Activated naive CD4-positive, alpha-beta T cell treated with Interleukin-2 at 50 U/mL for 16 hours (primary cell): ENCODE measurements at places on chromosomes 3 and 15.

DNA sequence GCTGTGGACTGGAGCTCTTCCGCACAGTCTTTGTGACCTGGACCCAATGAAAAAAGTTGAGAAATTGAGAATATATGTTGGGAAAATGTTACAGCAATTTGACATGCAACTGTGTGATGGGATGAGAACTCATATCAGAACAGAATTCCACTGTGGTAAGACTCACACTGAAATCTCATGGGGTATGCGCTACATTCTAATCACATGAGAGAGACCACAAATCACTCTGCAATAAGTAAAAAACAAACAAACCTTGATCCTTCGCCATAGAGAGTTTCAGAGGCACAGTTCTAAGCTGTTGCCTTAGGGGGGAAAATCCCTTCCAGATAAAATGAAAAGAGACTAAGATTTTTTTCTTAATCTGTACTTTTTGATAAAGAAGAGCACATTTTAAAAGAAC is 37.3 kb downstream of the LMCD1 start:
- no peak for DNase-seq

GRCh38 chr15:101504373-101504772 is 14.9 kb upstream of the PCSK6 start:
- no peak for DNase-seq

GRCh38 chr3:191417457-191417729 is 43.6 kb upstream of the PYDC2 start:
- DNase-seq: no peak

DNA sequence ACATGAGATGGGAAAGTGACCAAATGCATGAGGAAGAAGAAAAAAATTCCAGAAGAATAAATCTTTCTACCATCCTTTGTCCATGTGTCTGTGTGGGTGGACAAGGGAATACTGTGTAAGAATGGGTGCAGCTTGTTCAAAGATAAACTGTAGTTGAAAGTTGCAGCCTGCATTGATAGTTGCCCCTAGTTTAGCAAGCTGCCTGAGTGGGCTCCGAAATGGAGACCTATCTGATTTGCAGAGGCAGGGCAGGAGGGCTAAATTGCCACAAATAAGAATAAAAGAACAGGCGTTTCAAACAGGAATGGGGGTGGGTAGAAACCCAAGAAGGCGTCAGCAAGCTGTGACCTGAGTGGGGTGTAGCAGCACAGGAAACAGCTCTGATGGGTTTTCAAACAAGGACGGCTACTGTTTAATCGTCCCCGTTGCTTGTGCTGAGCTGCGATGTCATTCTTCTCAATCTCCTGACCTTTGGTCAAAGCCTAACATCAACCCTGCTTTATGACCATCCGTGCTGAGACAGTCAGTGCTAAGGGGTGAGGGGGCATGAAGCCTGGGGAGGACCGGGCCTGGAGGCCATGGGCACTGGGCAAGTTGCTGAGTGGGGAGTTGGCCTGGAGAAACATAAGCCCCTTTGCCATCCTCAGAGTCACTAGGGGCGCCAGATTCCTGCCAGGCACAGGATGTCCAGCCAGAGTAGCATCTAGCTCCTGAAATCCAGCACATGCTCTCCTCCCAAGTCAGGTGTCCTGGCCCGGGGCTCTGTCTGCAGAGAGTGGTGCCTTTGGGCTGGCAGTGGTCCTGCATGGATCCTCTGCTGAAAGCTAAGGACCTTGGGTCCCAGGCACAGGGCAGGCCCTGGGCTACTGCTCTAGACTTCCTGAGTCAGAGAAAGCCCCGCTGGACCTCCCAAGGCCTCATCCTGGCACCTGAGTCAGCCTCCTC is 19.2 kb upstream of the C15orf39 start:
- DNase-seq: no peak

DNA sequence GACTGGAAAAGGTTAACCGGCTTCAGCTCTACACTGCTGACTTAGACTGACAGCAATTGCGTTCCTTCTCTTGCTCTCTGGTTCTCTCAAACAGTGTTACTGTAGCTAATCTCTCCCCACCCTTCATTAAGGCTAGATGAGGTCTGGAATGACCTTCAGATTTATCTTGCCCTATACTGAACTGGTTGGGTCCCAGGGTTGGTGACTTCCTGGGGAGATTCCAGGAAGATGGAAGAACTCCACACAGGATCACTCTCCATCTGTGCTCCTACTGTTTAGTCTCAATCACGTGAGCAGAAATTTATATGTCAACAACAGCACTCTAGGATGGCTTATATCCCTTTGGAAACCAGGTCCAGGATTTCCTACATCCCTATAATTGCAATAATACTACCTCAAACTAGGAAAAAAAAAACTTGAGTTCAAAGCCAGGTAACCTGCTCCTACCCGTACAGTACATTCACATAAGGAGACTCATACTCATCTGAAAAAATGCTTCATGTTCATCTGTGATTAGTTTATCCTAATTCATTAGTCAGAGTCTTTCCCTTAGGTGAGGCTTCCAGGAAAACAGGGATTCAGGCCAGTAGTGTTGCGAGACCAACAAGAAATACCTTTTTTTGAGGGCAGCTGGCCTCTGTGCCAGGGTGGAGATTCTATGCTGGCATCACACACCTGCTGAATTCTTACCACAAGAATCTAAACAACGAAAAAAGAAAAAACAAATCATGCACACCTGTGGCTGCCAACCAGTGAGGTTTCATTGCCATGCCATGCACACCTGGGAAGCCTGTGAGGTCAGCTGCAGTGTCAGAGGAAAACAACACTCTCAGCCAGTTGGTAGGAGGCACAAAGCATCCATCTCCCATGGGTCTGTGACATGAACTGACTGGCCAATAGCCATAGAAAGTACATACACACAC is 297.3 kb downstream of the MECOM start:
- DNase-seq: no peak

GRCh38 chr3:58223855-58224254 is 13.1 kb upstream of the DNASE1L3 start:
- no peak for DNase-seq

DNA sequence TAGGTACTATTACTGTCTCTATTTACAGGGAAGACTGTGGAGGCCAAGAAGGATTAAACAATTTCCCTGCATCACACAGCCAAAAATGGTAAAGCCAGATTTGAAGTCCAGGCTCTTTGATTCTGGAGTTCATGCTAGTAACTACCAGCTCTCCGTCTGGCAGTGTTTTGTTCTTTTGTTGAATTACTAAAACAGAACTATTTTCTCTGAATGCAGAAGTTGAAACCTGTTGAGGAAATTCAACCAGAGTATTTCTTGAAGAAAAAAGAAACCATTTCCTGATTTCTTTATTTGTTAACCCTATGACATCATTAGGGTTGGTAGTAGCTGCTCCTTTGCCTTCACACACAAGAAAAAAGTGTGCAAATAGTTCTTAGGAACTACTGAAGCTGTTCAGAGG is 34.3 kb downstream of the CRTC3 start:
- DNase-seq: no peak

- no peak for DNase-seq
Measured at GRCh38 chr3:192382861-192383260, 344.5 kb downstream of the FGF12 start.

GRCh38 chr3:122826278-122826677 is 31.4 kb downstream of the SLC49A4 start:
- no peak for DNase-seq

DNA sequence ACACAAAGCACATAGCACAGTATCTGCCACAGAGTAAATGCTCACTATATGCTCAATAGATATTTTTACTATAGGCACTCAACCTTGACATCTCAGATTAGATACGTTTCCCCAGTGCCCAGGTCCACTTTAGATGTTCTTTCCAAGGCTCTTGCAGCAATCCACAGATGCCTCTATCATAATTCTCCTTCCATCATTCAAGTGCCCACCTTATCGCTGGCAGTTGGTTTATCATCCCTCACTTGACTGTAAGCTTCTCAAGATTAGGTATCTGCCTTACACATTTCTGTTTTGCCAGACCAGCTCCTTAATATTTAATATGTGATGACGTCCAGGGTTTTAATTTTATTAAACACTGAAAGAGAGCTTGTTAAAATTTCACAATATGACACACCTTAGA is 8.6 kb downstream of the NCEH1 start:
- no peak for DNase-seq

GRCh38 chr3:61864886-61865285 is 303.5 kb downstream of the PTPRG start:
- no peak for DNase-seq

DNA sequence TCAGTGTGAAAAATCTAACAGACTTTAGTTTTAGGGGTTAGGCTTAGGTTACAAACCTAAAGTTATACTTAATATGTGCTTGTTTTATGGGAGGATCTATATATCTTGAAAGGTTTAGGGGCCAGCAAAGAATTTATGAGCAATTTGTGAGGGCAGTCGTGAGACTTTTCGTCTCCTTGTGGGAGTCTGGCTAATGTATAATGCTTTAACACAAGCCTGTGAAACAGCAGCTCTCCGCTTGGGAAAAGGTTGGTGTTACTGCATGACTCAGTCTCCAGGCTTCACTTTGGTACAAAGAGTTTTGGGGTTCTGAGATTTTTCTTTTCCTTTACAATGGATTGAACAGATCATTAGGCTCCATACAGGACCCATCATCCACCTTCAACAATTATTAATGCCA is 79.0 kb upstream of the MFGE8 start:
- DNase-seq: no peak

- DNase-seq: no peak
Measured at GRCh38 chr3:138245026-138245425, 57.9 kb downstream of the ARMC8 start.

DNA sequence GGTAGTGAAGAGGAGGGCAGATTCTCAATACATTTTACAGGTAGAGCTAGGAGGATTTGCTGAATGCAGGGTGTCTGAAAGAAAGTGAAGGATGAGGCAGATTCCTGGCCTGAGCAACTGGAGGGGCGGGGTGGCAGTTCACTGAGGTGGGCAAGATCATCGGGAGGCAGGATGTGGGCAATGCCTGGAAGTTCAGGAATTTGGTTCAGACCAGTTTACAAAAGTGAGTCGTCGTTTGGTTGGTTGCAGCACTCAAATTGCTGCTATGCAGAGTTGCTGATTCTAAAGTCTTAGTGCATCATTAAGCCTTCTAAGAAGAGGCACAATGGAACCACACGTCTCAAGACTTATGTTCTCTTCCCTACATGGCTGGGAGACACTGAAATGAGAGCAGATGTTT is 134.0 kb downstream of the MFSD1 start:
- DNase-seq: no peak

DNA sequence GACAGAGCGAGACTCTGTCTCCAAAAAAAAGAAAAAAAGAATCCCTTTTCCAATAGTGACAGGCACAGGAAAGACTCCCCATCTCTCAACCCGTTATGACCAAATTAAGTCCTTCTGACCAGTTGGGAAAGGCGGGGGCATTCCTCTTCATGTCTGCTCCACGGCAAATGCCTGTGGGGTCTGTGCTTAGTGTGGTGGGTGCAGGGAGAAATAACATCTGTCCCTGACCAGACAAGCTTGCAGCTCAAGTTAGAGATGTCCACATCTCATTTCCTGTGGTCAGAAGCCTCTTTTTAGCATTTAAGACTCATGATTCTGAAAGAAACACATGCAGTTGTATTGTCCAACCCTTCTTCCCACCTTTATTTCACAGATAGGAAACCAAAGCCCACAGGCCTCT is 16.2 kb downstream of the PLA1A start:
- no peak for DNase-seq

GRCh38 chr3:13420045-13420830 is at the start of gene NUP210:
Gene NUP210, minus strand, starts transcription at chr3:13420322. Its CDS starts 96 bp downstream, at chr3:13420226.
- peak; percentile 59 for DNase-seq

DNA sequence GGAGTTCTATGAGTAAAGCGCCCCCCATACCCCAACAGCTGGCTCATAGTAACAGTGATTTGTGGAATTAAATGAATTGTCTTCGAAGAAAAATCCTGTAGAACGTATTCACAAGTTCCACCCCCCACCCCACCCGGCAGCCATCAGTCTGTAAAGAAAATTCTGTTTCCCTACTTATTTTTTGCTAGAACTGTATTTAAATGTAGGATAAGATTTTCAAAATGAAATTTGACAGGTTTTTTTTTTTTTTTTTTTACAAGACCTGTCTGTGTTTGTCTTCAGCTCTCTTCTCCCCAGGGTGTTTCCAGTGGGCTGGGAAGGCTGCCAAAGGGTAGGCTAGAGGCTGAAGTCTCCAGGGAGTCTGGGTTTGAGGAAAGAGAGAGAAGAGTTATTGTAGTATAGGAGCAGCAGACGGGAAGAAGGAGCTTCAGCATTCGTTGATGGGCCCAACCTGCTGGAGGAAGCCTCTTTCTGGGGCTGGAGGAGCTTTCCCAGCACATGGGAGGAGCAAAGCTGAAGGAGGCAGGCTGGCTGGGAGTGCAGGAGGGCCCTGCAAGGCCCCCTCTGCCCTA is 130.6 kb upstream of the SEMA6D start:
- DNase-seq: no peak

DNA sequence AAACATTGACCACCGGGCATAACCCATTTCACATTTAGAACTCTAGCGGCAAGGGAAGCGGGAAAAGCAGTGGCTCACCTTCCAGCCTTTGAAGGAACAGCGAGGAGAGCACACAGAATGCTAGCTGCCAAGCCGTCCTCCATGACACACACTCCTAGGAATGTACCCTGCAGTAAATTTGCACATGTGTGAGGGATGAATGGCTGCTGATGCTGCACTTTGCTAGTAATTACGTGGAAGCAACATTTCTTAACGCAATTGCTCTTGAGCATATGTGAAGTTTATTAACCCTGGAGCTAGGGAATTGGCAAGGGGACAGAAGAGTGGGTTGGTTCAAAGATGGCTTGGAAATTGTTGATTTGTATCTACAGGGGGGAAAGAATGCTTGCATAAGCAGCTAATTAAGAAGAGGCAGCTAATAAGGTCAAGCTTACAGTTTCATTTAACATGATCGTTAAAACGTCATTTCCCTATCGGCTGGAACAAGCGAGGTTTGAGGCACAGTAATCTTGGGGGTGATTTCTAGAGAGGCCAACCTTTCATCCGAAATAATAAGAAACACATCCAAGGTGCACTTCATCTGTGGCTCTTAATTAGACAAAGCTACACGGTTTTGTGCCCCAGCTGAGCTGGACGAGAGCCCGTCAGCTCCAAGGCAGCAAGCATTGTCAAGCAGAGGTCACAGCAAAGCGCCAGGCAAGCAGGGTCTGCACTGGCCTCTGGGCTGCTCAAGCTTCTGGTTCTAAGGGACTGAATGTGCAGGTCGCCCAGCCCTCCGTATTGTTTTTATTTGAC is 123.4 kb downstream of the CHSY1 start:
- no peak for DNase-seq

DNA sequence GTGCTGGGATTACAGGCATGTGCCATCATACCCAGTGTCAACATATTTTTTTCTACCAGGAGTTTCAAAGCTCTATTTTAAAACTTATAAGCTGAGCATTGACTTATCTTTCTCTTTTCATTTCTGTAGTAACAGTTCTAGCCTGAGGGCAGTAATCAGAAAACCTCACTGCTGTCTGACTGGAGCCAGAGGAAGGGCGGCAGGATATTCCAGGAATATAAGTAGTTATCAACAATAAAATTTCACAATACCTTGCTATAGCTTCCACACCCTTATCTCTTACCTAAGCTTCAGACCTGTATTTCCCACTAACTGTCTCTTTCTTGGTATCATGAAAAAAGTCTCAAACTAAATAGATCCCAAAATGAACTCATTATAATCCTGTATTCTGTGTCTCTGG is 5.1 kb upstream of the NEDD4 start:
- DNase-seq: no peak
